Stimulated activated CD4-positive, alpha-beta T cell treated with anti-CD3 and anti-CD28 coated beads, Interleukin-15, amount 100 ng/mL, for 1 hour (primary cell): ENCODE measurements at places on chromosomes 12 and 14.

DNA sequence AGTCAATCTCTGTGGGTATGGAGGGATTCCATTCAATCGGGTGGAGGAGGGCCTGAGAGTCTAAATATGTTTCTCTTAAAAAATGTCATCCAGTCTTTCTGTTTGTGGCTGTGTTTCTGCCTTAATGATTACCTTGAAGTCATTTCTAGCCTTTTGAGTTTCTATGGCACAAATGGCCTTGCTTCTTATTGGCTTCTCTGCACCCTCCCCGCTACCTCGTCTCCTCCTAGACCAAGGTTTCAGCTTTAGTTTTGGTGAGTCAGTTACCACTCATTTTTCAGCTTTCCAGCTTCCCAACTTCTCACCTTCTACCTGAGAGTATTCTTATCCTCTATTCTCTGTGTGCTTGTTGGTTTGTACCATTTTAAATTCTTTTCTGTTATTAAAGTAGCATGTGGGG is 159.2 kb downstream of the SYNE2 start:
- no peak for DNase-seq

DNA sequence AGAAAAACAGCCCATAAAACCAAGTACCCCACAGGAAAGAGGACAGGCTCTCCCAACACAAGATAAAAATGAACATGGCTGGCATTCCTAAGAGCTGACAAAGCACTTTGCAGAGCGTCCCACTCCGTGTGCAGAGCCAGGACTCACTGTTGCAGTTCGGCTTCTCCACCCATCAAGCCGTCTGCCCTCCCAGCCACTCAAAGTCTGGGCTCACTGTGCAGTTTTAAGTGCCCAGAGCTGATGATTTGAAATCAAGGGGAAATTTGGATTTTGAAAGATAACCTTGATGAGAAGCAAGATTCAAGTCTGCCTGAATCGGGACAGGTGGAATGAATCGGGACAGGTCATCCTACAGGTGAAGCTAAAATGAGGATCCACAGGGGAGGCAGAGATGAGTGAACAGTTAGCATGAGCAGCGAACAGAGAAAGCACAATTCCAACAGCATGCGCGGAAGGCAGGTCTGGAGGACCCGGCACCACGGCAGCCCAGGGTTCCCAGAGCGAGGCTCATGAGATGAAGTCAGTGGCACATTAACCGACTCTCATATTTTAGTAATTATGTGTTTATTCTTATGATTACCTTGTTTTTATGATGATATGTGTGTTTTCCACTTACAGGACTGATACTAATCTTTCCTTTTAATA is 39.8 kb upstream of the GPR68 start:
- no peak for DNase-seq

DNA sequence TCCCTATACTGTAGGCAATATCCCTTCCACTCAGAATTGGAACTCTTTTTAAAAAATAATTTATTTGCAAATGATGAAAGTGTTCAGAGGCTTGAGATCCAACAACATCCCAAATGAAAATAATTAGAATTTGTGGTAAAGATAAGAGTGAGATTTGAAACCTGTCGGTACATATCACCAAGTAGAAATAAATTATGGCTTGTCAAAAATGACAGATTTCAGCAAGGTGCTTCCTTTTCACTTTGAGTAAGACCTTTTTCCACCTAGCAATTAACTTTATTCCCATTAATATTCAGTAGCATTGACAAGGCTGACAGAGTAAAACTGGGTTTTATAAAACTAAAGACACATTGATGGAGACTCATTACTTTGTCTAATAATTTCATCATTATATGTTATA is 107.7 kb upstream of the PRKD1 start:
- DNase-seq: no peak

- no peak for DNase-seq
Measured at GRCh38 chr12:113065126-113066007, 8.8 kb downstream of the DTX1 start.

DNA sequence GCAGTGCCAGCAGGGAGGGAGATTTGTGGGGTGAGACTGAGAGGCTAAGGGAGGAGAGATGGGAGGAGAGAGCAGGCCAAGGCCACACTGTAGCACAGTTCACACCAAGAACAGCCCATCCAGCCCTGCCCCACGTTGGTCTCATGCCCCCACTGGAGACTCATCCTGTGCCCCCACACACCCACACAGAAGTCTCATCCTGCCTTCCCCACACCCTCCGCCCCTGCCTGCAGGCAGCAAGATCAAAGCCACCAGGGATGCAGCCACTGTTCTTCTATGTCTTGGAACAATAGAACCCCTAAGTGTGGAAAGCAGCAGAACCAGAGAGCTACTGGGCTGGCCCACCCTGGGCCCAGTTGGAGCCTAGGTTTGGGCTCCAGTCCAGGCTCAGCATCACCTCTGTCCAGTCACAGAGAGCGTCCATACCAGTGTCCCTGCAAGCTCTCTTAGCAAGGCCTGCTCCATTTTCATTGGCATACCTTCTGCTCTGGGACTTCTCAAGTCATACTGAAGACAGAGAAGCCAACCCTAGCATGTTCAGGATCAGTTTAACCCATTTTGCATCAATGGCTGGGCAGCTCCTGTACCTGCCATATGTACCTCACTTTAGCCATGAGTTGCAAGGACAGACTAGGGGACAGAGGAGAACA is 31.7 kb upstream of the HDAC7 start:
- DNase-seq: no peak

GRCh38 chr14:93986955-93987354 is 10.1 kb upstream of the CCDC197 start:
- no peak for DNase-seq

DNA sequence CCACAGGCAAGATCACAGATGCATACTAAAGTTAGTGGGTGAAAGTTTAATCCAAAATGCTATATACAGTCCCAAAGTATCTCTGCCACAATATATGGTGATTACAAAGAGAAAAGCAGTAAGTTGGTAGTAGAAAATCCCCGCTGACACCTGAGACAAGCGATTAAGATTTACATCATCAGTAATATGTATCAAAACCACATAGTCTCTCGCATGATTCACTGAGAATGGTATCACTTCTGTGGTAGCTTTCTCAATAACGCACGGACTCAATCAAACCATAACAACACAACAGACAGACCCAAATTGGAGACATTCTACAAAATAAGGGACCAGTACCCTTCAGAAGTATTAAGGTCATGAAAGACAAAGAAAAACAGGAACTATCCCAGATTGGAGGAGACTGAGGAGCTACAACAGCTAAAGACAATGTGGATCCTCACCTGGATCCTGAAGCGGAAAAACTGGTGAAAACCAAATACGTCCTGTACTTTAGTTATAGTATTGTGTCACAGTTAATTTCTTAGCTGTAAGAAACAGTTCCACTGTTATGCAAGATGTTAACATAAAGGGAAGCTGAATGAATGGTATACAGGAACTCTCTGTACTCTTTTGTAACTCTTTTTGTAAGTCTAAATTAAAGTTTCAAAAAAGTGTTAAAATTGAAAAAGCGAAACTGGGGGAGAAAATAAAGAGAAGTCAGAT is 51.0 kb downstream of the SPTLC2 start:
- DNase-seq: no peak

DNA sequence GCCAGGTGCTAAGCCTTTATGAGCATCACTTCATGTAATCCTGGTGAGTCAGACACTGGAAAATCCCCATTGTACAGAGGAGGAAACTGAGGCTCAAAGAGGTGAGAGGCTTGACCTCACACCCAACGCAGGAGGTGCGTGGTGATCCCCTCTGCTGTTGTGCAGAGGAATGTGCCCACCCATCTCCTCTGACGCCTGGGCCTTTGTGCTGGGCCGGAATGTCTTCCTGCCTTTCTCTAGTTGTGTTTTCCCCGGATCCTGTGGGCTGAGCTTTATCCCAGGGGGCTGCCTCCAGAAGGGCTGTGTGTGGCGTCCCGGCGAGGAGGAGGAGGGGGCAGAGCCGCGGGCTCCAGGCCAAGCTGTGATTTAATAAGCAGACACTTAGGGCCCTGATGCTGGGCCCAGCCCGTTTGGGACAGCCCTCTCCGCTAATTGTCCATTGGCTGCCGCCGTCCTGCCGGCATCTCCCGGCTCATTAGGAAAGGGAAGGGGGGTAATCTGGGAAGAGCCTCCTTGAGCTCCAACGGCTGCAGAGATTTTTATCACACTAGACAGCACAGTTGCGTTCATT is 653.6 kb downstream of the MED13L start:
- no peak for DNase-seq

GRCh38 chr14:34824826-34825225 is 50.3 kb downstream of the BAZ1A start:
- DNase-seq: no peak

- DNase-seq: no peak
Measured at GRCh38 chr14:48008646-48009045, 333.2 kb upstream of the MDGA2 start.

DNA sequence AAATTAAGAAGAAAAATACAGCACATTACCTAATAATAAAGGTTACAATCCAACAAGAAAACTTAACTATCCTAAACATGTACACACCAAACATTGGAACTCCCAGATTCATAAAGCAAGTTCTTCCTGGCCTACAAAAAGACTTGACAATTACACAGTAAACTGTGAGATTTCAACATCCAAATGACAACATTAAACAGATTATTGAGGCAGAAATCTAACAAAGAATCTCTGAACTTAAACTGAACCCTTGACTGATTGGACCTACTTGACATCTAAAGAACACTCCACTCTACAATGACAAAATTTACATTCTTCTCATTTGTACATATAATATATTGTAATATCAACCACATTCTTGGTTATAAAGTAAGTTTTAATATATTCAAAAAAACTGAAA is 1341.3 kb downstream of the LRFN5 start:
- DNase-seq: no peak

DNA sequence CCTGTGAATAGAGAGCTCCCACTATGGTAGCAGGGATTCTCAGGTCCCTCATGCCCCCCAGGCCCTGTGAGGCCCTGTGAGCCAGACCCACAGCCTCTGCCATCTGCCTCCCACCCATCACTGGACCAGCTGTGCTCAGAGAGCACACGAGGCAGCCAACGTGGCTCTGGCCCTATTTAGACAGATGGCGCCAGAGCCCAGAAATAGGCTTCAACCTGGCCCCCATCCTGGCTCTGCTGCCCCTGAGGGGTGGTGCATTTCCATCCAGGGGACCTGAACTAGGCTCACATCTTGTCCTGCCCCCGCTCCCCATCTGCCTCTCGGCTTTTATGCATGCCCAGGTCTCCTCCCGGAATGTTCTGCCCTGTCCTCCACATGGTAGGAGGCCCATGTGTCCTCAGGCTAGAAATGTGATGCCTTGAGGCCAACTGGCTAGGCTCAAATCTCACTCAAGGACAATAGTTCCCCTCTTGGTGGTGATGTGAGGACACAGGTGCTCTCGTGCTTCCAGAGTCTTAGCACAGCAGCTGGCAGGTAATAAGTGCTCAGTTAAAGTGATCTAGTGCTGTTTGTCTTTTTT is 18.9 kb downstream of the TMEM63C start:
- DNase-seq: no peak

GRCh38 chr14:85604714-85605113 is 74.8 kb downstream of the FLRT2 start:
- DNase-seq: no peak

DNA sequence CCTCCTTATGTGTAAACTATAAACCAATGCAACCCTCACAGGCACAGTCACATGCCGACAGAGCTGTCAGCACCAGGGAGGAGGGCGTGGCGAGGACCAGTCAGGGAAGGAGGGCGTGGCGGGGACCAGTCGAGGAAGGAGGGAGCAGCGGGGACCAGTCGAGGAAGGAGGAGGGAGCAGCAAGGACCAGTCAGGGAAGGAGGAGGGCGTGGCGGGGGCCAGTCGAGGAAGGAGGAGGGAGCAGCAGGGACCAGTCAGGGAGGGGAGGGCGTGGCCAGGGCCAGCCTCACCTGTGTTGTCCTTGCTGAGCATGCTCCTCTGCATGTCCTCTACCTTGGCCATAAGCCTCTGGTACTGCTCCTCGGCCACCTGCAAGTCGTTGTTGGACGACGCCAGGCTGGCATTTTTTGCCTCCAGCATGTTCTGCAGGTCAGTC is 24.2 kb downstream of the GOLGA3 start:
- DNase-seq: no peak

DNA sequence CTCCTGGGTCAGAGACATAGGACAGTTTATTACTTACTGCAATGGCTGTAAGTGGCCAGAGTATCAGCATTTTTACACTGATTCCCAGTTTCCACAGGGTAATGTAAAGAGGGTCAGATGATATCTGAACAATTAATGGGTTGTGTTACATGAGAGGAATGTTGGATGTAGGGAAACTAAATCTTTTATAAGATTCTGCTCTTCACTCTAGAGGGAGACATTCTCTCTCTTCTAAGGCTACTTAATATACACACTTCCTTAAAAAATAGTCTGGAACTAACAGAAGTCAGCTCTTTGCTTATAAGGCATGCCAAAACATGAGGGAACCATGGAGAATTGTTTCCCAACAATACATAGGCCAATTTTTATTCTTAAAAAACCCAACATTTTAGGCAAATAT is 389.8 kb downstream of the ETNK1 start:
- no peak for DNase-seq

DNA sequence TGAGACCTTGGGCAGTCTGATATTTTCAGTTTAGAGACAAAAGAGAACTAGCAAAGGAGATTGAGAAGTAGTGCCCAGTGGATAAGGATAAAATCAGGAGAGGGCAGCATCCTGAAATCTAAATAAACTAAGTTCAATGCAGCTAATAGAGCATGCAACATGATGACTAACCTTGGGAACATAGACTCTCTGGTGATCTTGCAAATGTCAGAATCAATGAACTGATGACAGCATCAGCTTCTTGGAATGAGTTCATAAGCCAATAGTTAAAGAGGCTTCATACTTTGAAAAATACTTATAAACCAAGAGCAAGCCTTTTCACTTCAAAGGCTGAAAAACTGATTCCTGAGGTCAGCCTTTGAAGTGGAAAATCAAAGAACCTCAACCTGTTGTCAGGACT is 8.2 kb downstream of the TAS2R19 start:
- DNase-seq: no peak

DNA sequence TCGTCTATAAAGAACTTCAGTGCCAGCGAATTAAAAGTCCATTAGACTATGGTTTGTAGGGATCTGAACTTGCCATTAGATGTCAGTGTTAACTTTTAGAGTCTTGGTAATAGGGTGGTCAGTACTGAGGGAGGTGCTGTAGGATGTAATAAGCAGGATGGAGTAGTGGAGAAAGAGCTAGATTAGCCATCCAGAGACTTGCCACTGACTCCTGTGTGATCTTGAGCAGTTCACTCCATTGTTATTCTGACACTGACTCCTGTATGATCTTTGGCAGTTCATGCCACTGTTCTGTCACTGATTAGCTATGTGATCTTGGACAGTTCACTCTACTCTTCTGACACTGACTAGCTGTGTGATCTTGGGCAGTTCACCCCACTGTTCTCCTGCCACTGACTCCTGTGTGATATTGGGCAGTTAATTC is 133.6 kb downstream of the TTLL5 start:
- no peak for DNase-seq

GRCh38 chr14:56338674-56339073 is 220.5 kb downstream of the PELI2 start:
- DNase-seq: no peak

DNA sequence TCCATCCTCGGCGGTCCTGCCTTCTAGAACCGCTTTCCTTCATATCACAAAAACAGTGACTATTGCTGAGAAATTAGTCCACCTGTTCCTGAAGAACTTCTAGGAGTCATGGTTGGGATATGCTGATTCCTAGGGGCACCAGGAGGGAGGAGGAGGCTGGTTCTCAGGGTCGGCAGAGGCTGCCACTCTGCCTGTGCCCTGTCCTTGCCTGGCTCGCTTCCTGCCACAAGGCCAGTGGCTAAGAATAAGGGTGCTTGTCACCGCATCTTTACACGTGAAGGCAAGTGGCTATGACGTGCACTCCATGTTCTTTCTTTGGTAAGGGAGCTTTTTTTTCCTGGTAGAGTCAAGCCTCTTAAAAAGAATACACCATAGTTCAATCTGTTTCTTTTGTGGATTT is 18.7 kb upstream of the DGLUCY start:
- no peak for DNase-seq

GRCh38 chr12:22286569-22286968 is 47.9 kb downstream of the ST8SIA1 start:
- DNase-seq: no peak
